CD4-positive, alpha-beta T cell treated with Interleukin-2 at 100 ng/mL for 4 hours (primary cell): ENCODE measurements at places on chromosomes 7 and 10.

DNA sequence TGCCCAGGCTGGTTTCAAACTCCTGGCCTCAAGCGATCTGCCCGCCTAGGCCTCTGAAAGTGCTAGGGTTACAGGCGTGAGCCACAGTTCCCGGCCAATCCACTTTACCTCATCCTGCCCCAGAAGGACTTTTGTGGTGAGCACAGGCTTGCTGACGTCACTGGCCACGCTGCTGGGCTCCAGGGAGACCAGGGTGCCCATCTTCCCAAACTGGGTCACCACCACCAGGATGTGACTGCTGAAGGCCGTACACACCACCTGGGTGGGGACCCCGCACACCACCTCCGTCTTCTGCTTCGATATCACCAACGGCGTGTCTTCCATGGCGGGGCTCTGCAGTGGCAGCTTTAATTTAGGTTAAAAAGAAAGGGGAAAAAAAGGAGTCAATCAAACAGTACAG lies 816 bp downstream of the PSMG3 start:
- peak; percentile 15 for DNase-seq

- no peak for DNase-seq
Observed at GRCh38 chr10:124245806-124246440, 152.5 kb upstream of the CHST15 start.

DNA sequence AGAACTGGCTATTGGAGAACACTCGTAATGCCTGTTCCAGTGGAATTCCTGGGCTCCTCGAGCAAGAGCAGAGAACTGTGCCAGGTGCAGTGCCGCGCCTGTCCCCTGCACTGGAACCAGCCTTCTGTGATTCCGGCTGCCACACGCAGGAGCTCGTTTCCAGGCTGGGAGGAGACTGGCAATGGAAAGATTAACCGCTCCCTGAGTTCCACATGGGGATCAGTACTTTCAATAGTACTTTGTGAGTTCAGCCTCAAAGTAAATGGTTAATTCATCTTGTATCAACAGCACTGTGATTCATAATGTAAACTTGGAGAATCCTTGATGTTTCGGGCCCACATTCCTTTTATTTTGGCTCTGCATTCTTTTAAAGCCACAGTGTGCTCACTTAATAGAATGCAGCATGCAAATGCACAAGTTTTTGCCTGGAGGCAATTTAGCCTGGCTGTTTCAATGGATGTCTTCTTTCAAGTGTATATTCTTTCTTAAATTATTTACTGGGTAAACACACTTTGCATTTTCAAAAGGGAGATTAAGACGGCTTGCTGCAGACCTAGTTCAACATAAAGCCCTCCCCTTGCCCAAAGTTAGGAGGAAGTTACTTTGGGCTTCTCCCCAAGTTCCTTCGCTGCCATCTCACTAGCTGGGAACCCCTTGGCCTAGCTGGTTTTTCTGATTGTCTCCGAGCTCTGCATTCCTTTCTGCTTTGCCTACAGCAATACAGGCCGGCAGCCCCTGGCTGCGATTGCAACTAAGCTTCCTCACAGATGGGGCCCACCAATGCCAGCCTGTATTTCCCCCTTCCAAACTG lies 138.1 kb upstream of the TCF7L2 start:
- DNase-seq, result no peak

DNA sequence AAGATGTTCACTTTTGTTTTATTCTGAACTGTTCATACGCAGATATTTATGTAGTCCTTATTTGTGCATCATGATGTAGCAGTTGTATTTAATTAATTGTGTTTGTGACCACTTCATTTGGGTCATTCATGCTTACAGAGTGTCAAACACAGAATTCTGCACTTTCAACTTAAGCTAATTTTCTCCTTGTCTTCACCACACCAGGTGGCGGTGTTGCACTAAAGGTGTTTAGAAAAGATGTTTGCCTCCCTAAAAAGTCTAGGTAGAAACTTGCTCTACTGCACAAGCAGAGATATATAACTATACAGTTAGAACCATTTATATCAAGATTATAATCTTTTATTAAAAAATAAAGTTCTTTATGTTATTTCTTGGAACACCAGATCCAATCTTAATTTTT lies 1.3 kb upstream of the TAS2R38 start:
- DNase-seq, result no peak

DNA sequence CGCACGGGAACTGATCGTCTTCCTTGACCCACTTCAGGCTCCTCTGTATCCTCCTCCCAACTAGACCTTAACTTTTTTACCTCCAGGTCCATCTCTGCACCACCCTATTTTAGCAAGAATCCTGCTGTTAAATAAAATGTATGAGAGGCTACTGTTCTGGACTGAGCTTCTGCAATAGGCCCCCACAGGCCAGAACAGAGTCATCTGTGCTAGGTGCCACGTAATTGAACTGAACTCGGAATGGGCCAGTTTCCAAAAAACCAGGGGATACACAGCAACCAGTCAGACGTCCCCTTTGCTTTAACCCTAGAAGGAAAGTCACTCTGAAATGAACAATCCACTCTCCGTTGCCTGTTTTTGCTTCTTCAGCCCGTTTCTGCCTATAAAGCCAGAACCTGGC lies 71.3 kb downstream of the CHST15 start:
- DNase-seq, result no peak

GRCh38 chr7:125347269-125347668 lies 417.6 kb upstream of the POT1 start:
- DNase-seq, result no peak

GRCh38 chr7:79199961-79200360 lies 253.5 kb downstream of the MAGI2 start:
- DNase-seq, result no peak

- DNase-seq, result no peak
Observed at GRCh38 chr10:119443970-119444660, 98.4 kb downstream of the RGS10 start.

- DNase-seq, result peak; percentile 55
Observed at GRCh38 chr10:43417950-43418768, 9.2 kb upstream of the HNRNPF start.

GRCh38 chr7:41162612-41163011 lies 540.3 kb downstream of the INHBA start:
- DNase-seq, result no peak
